ENCODE measurements at places on chromosomes 13 and 19.

DNA sequence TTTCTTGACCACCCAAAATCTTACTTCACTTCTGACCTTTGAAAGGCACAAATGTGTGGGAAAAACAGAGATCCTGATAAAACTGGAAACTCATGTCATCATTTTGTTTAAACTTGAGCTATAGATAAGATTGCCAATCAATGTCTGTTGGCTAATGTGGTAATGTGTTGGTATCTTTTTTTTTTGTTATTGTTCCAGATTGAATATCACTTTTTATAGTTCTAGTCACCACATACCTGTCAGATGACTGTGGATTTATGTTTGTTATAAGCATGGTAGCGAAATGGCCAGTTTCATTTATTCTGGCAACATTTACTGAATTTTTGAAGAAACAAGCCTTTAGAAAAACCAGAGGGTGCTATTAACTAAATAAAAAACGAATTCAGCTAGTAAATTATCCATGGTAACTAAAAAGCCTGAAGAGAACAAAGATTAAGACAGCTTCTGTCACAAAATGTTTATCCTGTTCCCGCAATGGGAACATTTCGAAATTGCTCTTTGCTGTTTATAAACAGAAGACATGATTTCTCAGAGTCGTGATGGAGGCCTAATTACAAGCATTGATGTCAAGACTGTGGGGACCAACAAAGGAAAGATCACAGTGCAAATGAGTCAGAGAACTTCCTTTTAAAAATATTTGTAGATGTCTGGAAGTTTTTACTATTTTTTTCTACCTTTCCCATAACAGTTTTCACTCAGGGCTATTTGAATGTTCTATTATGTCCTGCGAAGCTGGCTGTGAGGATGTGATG is 82.9 kb upstream of the POSTN start:
- DNase-seq: no peak

DNA sequence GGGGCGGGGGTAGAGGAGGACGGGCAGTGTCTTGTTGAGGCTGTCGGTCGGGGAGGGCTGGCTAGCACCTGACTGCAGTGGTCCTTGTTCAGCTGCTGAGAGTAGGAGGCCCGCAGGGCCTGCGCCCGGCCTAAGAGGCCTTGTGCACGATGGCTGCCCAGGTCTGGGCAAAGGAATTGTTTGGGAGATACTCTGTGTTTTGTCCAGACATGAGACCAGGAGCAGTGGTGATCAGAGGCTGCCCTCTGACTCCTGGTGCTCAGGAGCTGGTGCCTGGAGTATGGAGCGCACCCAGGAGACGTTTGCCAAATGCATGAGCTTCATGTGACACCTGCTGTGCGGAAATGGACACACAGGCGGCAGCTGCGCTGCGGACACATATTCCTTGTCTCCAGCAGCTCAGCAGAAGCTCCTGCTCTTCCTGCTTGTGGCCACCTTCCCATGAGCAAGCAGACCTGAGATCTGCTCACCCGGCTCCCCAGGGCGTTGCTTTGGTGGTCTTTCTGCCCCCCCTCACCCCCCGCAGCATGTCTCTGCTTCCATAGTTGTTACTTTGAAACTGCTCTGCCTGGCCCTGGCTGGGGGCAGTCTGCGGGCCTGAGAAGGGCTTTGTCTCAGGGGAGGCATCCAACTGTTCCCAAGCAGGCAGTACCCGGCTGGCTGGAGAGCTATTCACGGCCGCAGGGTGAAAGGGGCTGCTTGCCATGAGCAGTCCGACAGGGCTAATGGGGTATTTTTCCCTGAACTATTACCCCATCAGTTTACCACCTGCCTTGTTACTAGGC is 163.9 kb downstream of the TEX29 start:
- no peak for DNase-seq

DNA sequence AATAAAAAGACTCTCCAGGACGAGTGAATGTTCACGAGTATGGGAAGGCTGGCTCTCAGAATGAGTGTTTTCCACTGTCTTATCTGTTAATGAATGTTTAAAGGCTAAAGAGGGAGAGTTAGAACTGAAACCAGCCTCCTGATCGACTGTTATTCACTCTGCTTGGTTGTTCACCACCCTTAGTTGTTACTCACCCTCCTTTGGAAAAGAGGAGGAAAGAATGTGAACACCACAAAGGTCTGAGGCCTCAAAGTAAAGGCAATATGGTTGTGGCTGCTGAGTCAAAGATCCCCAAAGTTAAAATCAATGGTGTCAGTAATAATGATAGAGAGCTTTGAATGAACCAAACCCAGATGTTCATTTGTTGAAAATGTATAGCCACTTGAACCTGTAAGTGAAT is 1793.2 kb upstream of the PCDH20 start:
- DNase-seq: no peak

- no peak for DNase-seq
Measured at GRCh38 chr13:77001963-77002587, 10.2 kb downstream of the CLN5 start.

- no peak for DNase-seq
Measured at GRCh38 chr19:12667731-12668302, 1.2 kb downstream of the WDR83 start.

GRCh38 chr13:46168341-46168740 is 13.6 kb downstream of the LCP1 start:
- DNase-seq: no peak

GRCh38 chr19:3245050-3245449 is 20.6 kb downstream of the CELF5 start:
- no peak for DNase-seq

DNA sequence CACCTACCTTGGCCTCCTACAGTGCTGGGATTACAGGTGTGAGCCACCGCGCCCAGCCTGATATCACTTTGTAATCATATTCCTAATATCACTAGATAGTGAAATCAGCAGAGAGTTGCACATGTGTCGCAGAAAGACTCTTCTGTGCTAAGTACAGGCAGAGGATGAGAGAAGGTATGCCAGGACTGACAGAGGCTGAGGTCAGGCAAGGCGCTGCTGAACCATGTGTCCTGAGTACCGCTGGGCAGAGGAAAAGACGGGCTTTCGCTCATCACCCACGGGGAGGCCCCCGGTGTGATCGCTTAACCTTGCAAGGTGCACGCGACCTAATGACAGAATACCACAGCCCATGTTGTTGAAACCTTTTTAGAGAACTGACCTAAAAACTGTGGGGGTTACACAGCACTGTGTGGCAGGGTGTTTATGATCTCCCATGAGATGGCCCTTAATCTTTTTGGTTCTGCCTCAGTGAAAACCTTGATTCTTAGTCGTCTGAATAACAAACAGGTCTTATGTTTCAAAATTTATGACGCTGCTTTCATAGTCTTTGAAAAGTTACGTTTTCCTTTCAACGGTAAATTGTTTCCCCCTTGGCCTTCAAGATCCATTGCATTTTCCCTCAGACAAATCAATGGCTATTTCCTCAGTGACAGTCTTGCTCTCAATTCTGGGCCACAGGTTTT is 12.2 kb downstream of the GJA3 start:
- no peak for DNase-seq

DNA sequence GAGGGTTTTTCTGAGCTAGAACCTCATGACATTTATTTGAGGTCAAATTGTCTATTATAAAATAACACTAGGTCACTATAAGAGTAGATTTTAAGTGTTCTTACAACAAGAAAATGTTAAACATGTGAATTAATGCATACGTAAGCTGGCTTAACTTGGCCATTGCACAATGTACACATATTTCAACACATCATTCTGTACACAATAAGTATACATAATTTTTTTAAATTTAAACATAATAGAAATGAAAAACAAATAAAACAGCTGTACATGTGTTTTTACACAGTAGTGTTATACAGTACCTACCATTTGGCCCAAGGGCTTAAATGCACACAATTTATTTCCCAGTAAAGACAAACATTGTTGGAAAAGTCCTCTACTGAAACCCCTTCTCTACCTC is 269.9 kb downstream of the DACH1 start:
- no peak for DNase-seq

GRCh38 chr13:38954844-38955243 is 35.8 kb downstream of the STOML3 start:
- no peak for DNase-seq

GRCh38 chr13:74114202-74114601 is 20.0 kb downstream of the KLF12 start:
- DNase-seq: no peak

DNA sequence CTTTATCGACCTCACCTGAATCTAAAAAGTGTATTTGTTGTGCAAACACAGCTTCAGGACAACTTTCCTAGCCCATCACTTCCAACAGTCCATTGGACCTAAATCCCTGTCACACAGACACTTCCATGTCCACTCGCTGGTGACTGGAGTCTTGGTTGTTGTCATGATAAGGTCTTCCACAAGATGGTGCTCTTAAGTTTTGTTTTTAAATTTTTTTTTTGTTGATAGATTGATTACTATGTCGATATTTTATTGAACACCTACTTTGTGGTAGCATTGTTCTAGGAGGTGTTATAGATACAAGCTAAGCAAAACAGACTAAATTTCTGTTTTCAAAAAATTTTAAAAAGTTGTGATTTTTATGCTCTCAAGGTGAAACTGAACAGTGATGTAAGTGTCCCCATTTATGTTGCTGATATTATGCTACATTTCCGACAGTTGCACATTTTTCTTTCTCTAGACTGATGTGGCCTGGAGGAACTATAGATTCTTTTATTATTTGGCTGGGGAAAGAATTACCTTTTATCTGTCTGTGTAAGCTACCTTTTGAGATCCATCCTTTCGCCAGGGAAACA is 8.1 kb upstream of the ERICH6B start:
- no peak for DNase-seq

DNA sequence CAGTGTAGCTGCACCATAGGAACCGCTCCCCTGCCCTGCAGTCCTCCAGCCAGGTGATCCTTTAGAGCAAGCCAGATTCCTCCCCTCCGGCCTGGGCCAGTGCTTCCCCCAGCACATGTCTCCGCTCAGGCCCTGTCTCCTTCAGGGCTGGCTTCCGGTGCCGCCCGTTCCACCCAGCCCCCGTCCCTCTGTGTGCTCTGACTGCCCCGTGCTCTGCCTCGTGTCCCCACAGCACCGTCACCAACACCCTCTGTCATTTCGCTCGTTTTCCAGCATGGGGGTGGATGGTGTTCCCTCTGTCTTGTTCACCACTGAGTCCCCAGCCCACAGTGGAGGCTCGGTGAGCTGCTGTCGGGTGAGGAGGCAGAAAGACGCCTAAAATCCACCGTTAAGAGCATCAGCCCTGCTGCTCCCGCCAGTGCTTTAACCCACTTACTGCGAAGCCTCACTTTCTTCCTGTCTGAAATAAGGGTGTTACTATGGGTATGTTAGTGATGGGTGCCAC is 54.5 kb downstream of the TSSK6 start:
- no peak for DNase-seq

GRCh38 chr13:28058866-28059613 is 41.3 kb downstream of the FLT3 start:
- DNase-seq: no peak

DNA sequence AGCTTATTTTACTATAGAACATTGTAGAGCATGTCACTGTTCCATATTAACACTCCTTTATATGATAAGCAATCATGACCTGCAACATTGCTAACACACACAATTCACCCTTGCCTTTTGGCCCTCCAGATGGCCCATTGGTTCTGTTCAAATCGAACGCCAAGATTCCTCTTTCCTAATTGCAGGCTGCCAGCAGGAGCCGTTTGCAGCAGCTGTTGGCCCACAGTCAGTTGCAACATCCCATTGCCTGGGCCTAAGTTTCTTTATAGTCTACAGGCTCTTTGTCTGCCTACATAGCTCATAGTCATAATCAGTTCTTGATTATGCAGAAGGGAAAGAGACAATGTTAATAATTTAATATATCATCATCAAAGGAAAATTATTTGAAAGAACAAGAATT is 37.6 kb downstream of the KCTD12 start:
- no peak for DNase-seq

DNA sequence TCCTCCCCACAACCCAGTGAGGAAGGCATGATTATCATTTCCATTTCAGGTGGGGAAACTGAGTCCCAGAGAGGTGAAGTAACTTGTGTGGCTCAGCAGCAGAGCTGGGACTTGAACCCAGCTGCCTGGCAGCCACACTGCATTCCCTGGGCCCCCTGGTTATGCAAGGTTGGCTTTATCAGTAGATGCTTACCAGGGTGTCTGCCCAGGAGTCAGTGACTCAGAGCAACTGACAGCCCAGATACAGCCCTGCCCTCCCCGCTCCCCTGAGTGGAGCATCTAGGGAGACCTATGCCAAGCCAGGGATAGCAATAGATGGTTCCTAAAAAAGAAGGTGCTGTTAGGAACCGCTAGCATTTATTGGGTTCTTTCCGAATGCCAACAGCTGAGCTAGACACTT is 5.9 kb downstream of the IGLON5 start:
- DNase-seq: no peak

DNA sequence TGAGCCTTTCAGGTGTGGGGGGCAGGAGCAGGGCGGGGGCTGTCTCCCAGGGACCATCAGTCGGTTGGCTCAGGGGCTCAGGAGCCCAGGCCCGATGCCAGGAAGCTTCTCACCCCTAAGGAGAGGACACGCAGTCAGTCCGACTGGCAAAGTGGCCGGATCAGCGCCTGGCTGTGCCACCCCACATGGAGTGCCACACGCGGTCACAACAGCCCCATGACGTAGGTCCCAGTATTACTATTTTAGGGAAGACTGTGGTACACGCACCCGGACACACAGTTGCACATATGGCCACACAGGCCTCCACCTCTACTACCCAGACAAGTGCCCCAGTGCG is 29.3 kb upstream of the GRTP1 start:
- no peak for DNase-seq

- DNase-seq: no peak
Measured at GRCh38 chr19:8209462-8210378, 550 bp downstream of the CERS4 start.

DNA sequence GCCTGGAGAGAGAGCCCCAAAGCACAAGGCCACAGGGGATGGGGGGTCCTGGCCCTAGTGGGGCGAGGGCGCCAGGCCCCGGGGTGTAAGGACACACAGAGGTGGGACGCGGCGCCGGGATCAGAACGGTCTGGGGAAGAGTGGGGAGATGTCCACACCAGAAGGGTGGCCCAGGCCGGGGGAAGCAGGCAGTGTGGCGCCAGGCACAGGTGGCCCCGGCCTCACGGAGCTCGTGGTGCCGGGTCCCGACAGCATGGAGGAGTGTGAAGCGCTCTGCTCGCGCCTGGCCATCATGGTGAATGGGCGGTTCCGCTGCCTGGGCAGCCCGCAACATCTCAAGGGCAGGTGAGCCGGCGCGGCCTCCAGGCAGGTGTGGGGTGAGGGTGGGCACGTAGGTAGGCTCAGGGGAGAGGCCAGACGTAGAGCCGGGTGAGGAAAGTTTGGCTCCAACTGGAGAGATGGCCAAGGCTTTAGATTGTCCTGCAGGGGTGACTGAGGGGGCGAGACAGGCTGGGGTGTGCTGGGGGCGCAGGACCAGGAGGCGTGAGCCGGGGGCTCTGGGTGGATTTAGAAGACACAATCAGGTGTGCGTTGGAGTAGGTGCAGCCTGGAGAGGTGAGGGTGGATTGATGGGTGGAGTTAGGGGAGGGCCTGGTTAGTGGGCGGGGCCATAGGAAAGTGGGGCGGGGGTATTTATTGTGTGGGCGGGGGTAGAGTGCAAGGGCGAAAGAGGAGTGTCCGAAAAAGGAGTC is 2.9 kb upstream of the ARHGAP45 start:
- DNase-seq: no peak

- no peak for DNase-seq
Measured at GRCh38 chr19:18675779-18676178, 7.7 kb upstream of the CRTC1 start.

- DNase-seq: no peak
Measured at GRCh38 chr13:73522937-73523336, 464.1 kb downstream of the KLF5 start.

Measured in fibroblast of skin of left biceps (primary cell).